ENCODE measurements at places on chromosomes 1 and 21.
A peak's percentile ranks its signal among the peaks of the same experiment; 100 is the strongest.

- peak; percentile 98 for DNase-seq
Observed at GRCh38 chr1:192943108-192943507, 116.1 kb downstream of the UCHL5 start.

DNA sequence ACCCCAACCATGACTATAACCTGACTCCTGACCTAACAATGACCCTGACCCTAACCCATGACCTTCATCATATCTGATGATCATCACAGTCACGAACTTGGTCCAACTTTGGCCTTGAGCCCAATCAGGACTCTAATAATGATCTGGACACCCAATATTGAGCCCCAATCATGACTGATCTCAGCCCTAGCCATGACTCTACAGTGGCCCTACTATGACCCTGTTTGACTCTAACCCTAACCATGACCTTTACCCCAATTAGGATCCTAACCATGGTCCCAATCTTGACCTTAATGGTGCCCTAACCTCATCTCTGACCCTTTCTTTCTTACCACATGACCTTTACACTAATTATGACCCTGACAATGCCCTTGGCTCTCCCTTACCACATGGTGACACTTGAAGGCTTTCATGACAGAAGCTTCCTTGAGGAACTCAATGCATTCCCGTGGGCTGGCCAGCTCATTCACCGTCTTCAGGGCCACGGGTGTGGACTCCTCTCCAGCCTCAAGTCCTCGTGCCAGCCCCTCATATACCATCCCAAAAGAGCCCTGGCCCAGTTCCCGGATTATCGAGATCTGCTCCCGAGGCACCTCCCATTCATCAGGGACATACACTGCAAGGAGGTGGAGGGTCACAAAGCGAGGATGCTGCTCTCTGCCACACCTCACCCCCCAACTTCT, 16.2 kb downstream of the INSRR start:
- no peak for DNase-seq

GRCh38 chr1:184219414-184219813, 167.4 kb upstream of the C1orf21 start:
- DNase-seq, result no peak

- DNase-seq, result peak; percentile 66
Observed at GRCh38 chr21:41931041-41931451, 22.8 kb downstream of the C2CD2 start.

GRCh38 chr1:184574588-184574987, 180.1 kb downstream of the EDEM3 start:
- DNase-seq, result no peak

GRCh38 chr1:119737040-119737682, 25.4 kb downstream of the PHGDH start:
- peak; percentile 72 for DNase-seq

DNA sequence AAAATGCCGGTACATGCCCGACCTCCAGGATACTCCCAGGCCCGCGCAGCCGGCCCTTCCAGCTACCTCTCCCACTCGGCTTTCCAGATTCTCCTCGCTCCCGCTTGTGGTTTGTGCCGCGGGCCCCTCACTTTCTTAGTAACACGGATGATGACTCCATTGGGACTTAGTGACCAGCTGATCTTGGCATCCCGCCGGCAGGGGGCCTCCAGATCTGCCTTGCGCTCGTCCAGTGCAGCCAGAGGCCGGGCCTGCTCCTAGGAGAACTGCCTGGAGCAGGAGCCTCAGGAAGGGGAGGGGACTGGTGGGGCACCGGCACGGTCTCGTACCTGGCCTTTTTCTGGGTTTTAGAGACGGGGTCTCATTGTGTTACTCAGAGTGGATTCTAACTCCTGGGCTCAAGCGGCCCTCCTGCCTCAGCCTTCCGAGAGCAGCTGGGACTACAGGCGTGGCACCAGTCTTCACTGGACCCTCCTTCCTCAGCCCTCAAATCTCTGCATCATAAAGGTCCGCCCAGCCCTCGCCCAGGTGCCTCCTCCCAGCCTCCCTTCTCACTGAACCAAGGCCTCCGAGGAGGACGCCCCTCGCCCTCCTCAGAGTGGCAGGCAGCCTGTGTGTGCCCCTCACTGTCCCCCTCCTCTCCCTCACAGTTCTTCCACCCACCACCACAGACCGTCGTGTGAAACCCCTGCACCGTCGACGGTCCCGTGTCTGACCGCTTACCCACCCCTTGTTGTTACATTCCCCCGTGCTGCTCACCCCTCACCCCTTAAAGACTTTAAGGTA, 78.6 kb downstream of the SLC25A24 start:
- DNase-seq, result peak; percentile 23

DNA sequence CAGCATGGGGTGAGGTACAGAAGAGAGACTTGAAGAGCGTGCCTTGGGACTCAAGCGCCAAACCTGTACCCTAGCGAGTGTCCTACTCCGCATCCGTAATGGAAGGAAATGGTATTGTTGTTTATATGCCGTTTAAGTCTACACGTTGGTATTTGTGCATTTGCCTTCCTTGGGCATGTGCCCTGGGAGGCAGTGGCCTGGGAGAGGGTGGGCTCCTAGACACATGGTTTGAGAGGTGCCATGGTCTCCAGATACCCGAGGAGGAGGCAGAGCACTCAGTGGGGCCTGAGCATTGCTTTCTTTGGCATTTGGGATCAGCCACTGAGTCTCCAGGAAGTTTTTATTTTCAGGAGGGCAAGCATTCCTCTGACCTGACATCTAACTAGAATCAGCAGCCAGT, 6.5 kb downstream of the ZNF672 start:
- no peak for DNase-seq

GRCh38 chr1:36918604-36919003, 115.7 kb downstream of the GRIK3 start:
- DNase-seq, result no peak

All from amniotic epithelial cell (primary cell).